ENCODE measurements at places on chromosomes 13 and 19.

DNA sequence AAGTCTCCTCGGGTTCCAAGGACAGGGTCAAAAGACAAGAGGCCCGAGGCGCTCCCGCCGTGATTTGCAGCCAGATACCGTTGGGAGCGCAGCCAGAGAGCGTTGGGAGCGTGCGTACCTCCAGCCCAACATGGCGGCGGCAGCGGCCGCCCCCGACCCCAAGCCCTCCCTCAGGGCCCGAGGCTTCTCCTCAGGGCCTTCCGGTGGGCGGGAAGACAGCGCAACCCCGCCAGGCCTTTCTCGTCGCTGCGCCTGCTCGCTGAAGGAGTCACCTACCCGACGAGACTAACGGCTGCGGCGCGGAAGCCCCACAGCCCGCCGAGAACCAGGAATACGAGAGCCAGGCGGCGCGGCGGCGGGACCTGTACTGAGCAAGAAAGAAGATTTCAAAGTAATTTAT, 3.2 kb upstream of the ZNF850 start:
- no peak for DNase-seq

DNA sequence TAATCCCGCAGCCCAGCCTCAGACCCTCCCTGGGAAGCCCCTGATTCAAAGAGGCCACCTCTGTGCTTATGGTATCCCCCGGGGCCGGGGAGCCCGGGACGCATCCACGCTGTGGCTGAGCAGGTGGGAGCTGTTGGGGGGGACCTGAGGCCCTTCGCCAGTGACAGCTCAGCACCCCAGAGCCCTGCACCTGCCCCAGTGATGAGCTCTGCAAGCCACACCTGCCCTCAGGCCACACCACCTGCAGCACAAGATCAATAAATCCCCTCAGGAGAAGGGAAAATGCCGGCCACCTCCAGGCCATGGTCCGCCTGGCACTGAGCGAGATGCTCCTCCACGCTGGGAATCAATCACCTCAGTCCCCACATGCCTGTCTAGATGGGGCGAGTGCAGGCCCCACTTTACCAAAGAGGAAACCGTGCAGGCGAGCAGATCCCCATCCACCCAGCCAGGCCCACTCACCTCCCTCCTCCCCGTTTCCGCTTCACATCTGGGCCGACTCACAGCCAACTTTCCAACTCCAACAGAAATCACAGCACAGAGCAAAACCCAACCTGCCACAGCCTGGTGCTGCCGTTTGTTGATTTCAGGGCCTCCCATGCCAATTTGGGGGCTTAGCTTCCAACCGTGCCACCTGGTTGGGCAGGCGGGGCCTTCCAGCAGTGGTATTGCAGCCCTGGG, 12.8 kb downstream of the MOB3A start:
- peak; percentile 64 for DNase-seq

- DNase-seq: no peak
These were observed 683.8 kb upstream of the ATXN8OS start for GRCh38 chr13:69423844-69424243.

GRCh38 chr19:28665748-28666147, 547.2 kb downstream of the UQCRFS1 start:
- DNase-seq: no peak

DNA sequence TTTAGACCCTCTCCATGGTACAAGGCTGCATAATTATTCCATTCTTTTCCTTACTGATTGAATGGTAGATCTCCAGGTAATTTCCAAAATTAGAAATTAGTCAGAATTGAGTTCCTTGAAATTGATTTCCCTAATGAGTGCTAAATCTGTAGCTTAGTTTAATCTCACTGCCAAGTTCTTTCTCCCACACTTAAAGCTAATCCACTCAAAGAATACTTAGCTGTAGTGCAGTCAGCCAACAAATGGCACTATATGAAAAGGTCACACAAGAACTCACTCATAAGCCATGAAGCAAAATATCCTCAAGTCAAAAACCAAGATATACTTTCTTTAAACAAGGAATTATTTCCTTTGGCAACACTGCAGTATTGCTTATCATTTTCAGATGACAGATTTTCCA, 62.0 kb downstream of the XPO4 start:
- no peak for DNase-seq

- no peak for DNase-seq
These were observed 13.2 kb upstream of the TCF3 start for GRCh38 chr19:1665565-1666047.
